COR-L47 (cell line): ENCODE measurements at places on chromosomes 11 and 22.

DNA sequence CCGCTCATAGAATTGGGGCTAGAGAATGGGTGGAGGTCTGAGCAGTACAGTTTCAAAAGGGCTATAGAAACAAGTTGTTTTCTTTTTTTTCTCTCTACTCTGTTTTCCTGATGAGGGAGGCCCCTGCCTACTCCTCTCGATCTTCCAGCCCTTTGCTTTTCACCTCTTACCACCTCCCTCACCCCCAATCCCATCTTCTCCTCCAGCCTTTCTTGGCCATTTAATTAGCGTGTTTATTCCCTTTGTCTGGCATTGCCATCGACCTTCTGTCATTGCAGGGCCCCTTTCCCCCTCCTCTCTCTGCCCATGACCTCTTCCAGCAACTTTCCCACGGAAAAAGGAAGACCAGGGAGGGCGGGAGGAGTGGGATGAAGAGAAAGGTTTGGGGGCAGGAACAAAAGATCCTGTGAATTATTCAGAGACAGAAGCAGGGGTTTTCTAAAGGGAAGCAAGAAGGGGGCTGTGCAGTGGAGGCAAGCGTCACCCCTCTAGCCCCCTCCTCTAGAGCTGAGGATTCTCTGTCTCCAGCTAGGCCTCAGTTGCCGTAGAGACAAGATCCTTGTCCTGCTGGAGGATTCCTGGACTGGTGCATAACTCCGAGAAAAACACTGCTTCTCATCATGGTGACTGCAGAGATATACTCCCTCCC lies 12.9 kb downstream of the DTX4 start:
- DNase-seq = no peak

DNA sequence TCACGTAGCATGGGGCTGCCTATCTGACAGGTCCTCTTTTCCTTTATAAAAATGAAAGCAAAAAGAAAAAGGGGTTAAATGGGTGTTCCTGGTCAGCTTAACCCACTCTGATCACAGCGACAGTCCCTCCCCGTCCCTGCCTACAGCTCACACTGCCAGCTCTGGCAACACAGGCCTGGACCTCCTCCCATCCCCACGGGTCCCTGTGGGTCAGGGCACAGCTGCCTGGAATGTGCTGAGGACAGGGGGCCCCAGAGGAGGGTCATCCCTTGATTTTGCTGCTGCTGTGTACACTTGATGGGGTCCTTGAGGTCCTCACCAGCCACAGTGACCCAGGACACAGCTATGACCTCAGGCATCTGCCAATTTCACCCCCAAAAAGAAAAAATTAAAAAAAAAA lies 29.6 kb upstream of the CYP2D6 start:
- no peak for DNase-seq

- DNase-seq = no peak
Observed at GRCh38 chr11:111871693-111872161, 346 bp upstream of the ALG9 start.

- no peak for DNase-seq
Observed at GRCh38 chr11:128503245-128503991, 83.9 kb downstream of the ETS1 start.

GRCh38 chr11:120326228-120326627 lies 1.1 kb downstream of the TLCD5 start:
- DNase-seq = no peak

- DNase-seq = no peak
Observed at GRCh38 chr11:85783758-85784157, 27.2 kb downstream of the SYTL2 start.

DNA sequence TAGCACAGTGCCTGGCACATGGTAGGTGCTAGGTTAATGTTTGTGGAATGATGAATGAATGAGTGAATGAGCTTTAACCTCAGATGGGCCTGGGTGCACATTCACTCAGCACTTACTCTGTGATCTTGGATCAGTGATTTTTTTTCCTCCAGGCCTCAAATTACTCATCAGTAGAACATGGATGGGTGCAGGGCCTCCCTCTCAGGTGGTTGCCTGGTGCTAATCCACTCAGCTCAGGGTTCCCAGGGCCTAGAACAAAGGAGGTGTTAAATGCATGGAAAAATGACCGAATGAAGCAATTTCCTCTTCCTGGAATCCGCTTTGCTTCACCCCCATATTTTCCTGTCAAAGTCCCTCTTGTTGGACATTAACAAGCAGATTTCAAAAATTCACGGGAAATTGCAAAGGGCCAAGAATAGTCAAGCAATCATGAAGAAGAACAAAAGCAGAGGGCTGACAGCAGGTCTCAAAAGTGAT lies 93.5 kb downstream of the MYEOV start:
- DNase-seq = no peak

DNA sequence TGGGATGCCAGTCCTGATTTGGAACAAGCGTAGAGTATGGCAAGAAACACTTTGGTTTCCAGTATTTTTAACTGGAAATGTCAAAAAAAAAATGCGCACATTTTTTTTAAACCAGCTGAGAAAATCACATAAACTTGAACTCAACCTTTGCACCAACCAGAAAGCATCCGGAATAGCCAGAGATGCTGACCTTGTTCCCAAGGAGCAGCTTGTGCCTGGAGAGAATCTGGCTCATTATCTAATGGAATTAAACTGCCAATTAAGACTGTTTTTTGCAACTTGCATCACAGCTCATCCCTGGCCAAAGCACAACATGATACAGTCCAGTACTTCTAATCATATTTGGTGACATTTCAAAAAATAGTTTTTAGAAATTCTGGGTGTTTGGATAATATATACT lies 8.4 kb upstream of the ETS1 start:
- no peak for DNase-seq

- DNase-seq = no peak
Observed at GRCh38 chr11:8717876-8718753, 35.5 kb downstream of the RPL27A start.

GRCh38 chr11:8631395-8632118 lies 37.5 kb upstream of the STK33 start:
- no peak for DNase-seq
